NCI-H460 (cell line): ENCODE measurements at places on chromosomes 12 and 14. TPM values are rescaled to one million over a fixed set of nuclear protein-coding genes. Genes with fewer than 3 reads are reported as not detected.
A peak's percentile ranks its signal among the peaks of the same experiment; 100 is the strongest.

- no peak for DNase-seq
Measured at GRCh38 chr14:58873228-58873953, 235.6 kb downstream of the DACT1 start.

- DNase-seq = no peak
Measured at GRCh38 chr14:90458536-90458935, 61.7 kb downstream of the CALM1 start.

DNA sequence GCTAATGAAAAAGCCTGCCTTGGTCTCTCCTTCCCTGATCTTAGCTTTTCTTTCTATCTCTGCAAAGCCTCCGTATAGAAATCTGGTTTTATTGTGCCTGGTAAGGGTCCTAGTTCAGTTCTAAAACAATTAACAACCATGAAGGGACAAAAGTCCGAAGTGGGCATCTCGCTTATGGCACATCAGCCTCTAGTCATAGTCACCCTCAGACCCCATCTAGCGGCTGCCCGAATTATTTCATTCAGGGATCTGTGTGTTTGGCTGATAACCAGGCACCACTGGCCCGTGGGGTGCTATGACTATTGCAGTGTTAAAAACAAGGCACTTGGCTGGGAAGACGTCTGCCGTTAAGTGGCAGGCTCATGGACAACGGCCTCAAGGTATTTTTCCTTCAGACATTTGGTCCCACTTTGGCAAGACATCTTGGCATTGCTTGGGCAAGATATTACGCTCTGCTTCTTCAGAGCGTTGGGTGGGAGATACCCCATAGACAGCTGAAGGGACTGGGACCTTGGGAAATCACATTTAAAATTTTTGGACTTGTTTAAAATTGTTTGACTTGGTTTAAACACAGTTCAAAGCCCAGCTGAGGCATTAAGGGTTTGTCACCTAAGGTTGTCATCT, 87.1 kb downstream of the SINHCAF start:
- DNase-seq = peak; percentile 54

DNA sequence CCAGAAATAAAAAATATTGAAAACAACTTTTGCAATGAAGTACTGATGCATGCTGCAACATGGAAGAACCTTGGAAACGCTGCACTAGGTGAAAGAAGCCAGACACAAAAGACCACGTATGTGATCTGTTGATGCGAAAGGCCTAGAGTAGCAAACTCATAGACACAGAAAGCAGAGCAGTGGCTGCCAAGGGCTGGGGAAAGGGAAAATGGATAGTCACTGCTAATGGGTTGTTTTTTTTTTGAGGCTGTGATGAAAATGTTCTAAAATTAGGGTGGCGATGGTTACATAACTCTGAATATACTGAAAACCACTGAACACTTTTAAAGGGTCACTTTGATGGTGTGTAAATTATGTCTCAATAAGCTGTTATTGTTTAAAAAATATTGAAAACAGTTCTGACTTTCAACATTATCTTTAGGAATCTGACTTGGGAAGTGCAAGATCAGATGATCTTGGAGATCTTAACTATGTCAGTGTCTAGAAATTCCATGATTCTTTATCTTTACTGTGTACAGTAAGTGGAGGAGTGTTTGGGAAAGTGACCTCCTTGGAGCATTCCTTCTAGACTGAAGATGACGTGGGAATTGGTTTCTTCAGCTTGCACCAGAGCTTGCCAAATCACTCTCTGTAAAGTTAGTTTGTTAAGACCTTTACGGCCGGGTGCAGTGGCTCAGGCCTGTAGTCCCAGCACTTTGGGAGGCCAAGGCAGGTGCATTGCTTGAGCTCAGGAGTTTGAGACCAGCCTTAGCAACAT, 12.4 kb downstream of the MLXIP start:
- DNase-seq = no peak

- no peak for DNase-seq
Measured at GRCh38 chr14:49882826-49883694, 9.8 kb upstream of the ARF6 start.

DNA sequence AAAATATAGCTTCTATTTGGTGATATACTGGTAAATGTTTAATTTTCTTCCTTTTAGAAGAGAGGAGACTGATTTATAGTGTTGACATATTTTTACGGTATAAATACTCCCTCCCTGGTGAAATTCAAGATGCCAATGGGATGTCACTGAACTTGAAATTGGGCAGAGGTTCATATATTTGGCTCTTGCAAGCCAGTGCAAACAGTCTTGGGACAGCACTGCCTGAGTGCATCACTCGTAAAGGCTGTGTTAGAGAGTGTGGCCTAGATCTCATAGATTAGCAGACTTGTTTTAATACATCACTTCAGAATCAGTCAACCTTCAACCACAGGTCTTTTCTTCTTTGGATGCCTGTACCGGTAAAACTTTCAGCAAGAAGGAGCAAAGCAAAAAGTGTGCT, 681.0 kb downstream of the NRXN3 start:
- no peak for DNase-seq

DNA sequence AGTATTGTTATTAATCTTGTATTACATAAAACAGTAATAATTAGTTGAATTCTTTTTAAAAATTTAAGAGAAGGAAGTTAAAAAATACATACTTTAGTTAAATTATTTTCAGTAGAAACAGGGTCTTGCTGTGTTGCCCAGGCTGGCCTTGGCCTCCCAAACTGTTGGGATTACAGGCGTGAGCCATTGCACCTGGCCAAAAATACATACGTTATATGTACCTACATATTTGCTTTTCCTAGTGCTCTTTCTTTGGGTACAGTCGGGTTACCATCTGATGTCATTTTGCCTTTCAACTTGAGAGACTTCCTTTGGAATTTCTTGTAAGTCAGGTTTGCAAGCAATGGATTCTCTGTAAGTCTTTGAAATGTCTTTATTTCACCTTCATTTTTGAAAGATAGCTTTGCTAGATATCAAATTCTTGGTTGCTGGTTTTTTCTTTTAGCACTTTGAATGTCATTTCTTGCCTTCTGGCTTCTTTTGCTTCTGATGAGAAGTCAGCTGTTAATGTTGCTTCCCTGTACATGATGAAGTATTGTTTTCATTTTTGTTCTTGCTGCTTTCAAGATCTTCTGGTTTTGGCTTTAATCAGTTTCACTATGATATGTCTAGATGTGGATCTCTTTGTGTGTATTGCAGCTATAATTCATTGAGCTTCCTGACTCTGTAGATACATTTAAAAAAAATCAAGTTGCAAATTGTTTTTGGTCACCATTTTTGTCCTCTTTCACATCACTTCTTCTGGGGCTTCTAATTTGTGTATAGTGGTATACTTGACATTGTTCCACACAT, 84.4 kb downstream of the SPATS2 start:
- no peak for DNase-seq

GRCh38 chr14:92698393-92698792, 50.0 kb downstream of the LGMN start:
- DNase-seq = no peak

DNA sequence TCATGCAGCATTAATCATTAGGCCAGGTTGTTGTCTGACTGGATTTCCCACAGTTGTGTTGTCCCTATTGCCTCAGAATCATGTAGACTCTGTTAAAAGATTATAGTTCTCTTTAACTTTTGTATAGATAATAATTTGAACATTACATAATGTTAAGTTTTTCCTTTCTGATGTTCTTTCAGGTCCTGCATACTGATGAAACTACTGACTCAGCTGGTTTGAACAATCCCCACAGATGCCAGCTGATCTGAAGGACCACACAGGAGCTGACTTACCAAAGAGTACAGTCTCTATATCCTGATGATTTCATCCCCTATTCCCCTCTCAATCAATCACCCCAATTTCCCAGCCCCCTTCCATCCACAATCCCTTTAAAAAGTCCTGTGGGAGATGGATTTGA, 341.2 kb upstream of the MGAT4C start:
- DNase-seq = no peak

DNA sequence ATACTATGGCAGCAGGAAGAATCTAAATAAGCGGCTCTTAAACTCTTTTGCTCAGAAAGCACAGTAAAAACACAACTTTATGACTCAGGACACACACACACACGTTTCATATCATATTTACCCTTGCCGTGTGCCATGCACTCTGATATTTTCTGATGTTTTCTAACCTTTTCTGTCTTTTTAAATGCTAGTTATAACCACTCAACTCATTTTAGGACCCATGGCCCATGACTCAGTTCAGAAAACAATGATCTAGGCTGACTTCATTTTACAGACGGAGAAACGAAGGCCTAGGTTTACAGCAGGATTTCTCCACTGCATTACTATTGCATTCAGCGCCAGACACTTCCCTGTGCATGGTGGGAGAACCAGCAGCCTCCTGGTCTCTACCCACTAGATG, 9.1 kb downstream of the VWF start:
- no peak for DNase-seq

- DNase-seq = no peak
Measured at GRCh38 chr14:49164074-49164473, 422.1 kb downstream of the RPS29 start.

DNA sequence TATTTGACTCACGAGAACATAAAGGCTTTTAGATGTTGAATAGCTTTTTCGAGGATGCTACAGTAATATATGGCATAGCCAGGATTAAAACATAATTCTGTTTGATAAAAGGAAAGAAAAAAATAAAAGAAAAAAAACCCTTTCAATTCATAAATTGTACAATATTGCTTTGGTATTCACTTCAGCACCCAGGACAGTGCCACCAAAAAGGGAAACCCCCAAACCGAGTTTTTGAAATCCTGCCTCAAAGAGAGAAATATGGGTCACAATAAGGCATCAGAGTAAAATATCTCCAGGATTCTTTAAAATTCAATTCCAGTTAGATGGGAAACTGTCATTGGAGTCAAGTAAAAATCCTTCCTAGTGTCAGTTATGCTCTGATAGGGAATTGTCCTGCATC, 551.2 kb upstream of the SEL1L start:
- no peak for DNase-seq

- DNase-seq = no peak
Measured at GRCh38 chr12:49365542-49365941, 1.7 kb upstream of the SPATS2 start.

GRCh38 chr12:15118955-15119354, 102.3 kb downstream of the RERG start:
- no peak for DNase-seq

DNA sequence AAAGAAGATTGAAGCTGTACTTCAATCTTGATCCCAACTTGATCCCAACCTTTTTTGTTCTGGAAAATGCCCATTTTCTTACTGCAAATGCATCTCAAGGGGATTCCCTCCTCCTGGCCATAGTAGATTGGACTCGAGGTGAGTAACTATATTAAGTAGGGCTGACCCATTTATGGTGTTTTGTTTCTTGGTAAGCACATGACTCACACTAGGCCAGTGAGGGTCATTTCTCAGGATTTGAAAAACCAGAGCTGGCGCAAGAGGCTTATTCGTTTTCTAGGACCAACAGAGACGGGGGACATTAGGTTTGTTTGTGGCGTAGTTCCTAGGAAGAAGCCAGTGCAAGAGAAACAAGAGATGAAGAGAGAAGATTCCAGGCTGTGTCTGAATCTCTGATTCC, 51.4 kb downstream of the MRPL42 start:
- DNase-seq = no peak

GRCh38 chr14:83714151-83714550, 1815.8 kb upstream of the FLRT2 start:
- no peak for DNase-seq

DNA sequence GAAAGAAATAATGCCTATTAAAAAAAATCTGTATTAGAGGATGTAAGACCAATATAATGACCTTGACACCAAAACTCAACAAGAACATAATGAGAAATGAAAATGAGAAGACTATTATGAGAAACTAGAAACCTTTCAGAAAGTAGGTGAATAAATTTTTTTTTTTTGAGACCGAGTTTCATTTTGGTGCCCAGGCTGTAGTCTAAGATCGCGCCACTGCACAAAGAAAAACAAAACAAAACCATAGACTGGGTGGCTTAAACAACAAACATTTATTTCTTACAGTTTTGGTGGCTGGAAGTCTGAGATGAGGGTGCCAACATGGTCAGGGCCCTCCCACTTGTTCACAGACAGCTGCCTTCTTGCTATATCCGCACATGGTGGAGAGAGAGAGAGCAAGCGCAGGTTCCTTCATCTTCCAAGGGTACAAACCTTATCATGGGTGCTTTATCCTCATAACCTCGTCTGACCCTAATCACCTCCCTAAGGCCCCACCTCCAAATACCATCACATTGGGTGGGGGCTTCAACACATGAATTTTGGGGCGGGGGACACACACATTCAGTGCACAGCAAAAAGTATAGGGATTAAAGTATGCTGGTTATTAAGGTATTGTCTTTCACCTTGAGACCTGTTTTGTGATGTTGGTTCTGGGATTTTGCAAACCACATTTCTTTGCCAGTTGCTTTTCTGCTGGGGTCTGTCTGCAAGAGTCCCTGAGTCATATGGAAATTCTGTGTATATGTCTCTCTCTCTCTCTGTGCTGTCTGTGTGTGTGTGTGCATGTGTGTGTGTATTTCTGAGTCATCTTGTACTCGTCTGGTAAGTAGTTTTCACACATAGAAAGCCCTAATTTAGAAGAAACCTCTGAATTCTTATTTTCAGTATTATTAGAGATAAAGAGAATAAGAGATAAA, 26.2 kb downstream of the ZCRB1 start:
- no peak for DNase-seq

- no peak for DNase-seq
Measured at GRCh38 chr12:12903642-12904609, 12.6 kb downstream of the GPRC5A start.

RNASE11 gene
- not detected in 2 replicates for total RNA-seq

RABGGTA gene
- 32.2 and 34.2 TPM in 2 replicates for total RNA-seq

CLEC4C gene
- not detected in 2 replicates for total RNA-seq

PAPLN gene
- 0.72 and 0.92 TPM in 2 replicates for total RNA-seq

PARPBP gene
- total RNA-seq = 38.2 and 43.4 TPM in 2 replicates

NCAPD2 gene
- 60.2 and 68.4 TPM in 2 replicates for total RNA-seq

B4GALNT1 gene
- 43.1 and 46.4 TPM in 2 replicates for total RNA-seq

GPR65 gene
- total RNA-seq = 80.6 and 86.0 TPM in 2 replicates

MYO1H gene
- total RNA-seq = not detected in 2 replicates

SLC4A8 gene
- total RNA-seq = 0.29 and 0.35 TPM in 2 replicates
